ENCODE measurements at places on chromosomes 3 and 15. TPM values are rescaled to one million over a fixed set of nuclear protein-coding genes. Genes with fewer than 3 reads are reported as not detected.

The TRPC1 gene
- 19.8 TPM for total RNA-seq

The CP gene
- total RNA-seq, result 0.39 TPM

The FAM107A gene
- total RNA-seq, result not detected

The AKAP13 gene
- 27.3 TPM for total RNA-seq

The RLBP1 gene
- total RNA-seq, result not detected

The GP5 gene
- total RNA-seq, result not detected

DNA sequence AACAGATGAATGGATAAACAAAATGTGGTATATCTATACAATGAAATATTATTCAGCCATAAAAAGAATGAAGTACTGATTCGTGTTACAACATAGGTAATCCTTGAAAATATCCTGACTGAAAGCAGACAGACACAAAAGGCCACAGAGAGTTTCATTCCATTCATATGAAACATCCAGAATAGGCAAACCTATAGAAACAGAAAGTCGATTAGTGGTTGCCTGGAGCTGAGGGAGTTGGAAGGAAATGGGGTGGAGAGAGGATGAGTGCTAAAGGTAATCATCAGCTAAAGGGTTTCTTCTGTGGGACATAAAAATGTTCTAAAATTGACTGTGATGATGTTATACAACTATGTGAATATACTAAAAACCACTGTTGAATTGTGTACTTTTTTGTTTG, 22.9 kb downstream of the FOXP1 start:
- DNase-seq, result peak; percentile 31

GRCh38 chr3:133673746-133674145, 12.0 kb upstream of the TOPBP1 start:
- no peak for DNase-seq

GRCh38 chr3:161081633-161082032, 23.5 kb downstream of the B3GALNT1 start:
- peak; percentile 32 for DNase-seq

- peak; percentile 76 for DNase-seq
Measured at GRCh38 chr3:58177747-58178527, 32.8 kb downstream of the DNASE1L3 start.

- DNase-seq, result peak; percentile 28
Measured at GRCh38 chr3:121483290-121483689, 62.5 kb downstream of the POLQ start.

DNA sequence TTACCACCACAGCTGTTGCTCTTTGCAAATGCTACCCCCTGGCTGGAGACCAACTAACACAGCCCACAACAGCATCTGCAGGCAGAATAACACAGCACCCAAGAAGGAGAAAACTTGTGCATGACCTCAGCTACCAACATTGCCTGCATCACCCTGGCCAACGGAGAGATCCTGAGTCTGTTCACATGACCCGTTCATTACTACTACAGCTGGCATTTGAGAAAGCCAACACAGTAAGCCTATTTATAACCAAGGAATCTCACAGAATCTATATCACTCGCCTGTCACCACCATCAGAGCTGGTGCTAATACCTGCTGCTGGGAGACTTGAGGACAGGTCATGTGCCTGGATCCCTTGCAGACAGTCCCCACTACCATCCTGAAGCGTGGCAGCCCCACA, 215.2 kb downstream of the POLQ start:
- DNase-seq, result no peak

- peak; percentile 22 for DNase-seq
Measured at GRCh38 chr3:168865022-168865551, 769.4 kb upstream of the GOLIM4 start.

GRCh38 chr3:108106031-108106430, 15.2 kb upstream of the CD47 start:
- peak; percentile 53 for DNase-seq

- DNase-seq, result peak; percentile 59
Measured at GRCh38 chr3:128794770-128795649, 69.0 kb downstream of the RAB7A start.
